ENCODE measurements at places on chromosomes 5 and 9.

GRCh38 chr5:116492016-116492623, 82.5 kb downstream of the SEMA6A start:
- DNase-seq = no peak

DNA sequence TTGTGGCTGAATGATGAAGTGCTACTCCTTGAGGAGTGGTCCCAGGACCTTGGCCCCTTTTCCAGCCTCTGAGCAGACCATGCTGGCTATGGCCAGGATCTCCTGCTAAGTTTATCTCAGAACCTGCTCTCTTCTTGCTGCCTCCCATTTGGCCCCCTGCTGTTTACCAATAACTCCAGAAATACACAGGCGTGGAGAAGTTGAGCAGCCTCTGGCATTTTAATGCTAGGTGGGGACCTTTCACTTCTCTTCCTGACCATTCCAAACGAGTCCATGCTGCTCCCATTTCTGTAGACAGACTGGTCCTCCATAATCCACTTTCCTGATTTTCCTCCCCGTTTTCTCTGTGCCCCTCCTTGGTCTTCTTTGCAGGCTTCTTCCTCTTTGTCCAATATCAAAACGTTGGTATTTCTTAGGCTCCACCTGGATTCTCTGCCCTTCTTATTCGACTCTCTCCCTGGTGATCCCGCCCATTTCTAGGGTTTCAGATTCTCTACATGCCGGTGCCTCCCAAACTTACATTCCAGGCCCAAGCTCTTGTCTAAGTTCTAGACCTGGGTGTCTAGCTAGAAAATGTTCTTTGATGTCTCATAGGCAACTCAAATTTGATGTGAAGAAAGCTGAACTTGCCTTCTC, 33.4 kb upstream of the TNFAIP8 start:
- DNase-seq = no peak

GRCh38 chr9:7935681-7936080, 136.1 kb upstream of the DMAC1 start:
- no peak for DNase-seq

- DNase-seq = no peak
Measured at GRCh38 chr5:34045996-34046395, 3.0 kb upstream of the C1QTNF3 start.

GRCh38 chr9:122116040-122116439, 22.9 kb upstream of the TTLL11 start:
- DNase-seq = no peak

DNA sequence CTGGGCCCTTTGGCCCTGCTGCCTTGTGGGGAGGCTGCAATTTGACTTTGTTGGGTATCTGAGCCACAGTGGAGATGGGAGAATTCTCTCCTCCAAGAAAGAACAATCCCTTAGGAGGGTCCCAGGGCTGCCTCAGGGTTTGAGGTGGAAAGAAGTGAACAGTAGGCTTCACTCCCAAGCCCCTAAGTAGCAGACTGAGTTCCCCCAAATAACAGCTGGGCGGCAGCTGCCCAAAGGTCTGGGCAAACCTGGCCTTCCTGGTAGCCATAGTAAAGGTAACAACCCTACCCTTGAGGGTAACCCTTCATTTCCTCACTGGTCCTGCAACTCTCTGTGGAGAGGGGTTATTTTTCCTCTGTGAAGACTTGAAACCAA, 746 bp downstream of the RGS3 start:
- no peak for DNase-seq

- DNase-seq = no peak
Measured at GRCh38 chr5:129082225-129083136, 12.1 kb upstream of the ISOC1 start.

DNA sequence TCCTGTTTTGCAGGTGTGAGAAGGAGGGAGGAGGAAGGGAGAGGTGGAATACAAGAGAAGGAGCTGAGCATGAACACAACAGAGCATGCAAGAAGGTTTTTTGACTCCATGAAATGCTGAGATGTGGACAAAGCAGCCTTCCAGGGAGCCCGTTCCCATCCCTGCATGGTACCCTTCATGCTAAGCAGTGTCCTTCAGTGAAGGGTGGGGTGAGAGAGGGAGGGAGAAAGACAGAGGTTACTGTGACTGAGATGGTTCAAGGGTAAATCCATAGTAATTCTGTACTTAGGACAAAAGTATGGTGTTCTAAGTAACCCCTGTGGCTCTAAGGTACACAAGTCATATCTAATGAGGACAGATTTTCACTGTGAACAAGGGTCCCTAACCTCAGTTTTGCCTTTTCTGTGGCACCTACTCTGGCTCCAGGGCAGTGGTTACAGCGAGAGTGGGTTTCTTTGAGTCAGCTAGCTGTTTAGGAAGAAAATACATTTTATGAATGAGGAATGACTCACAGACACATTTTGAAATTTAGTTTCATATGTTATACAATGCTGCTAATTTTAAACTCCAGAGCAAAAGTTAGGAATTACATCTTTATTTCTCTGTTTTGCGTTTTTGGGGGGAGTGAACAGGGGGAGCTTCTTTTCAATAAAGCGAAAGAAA, 184.9 kb upstream of the SLC12A2 start:
- no peak for DNase-seq

- DNase-seq = no peak
Measured at GRCh38 chr9:79885093-79885857, 313.5 kb downstream of the TLE4 start.

GRCh38 chr9:137588891-137589290, 1.4 kb downstream of the ZMYND19 start:
- DNase-seq = no peak

DNA sequence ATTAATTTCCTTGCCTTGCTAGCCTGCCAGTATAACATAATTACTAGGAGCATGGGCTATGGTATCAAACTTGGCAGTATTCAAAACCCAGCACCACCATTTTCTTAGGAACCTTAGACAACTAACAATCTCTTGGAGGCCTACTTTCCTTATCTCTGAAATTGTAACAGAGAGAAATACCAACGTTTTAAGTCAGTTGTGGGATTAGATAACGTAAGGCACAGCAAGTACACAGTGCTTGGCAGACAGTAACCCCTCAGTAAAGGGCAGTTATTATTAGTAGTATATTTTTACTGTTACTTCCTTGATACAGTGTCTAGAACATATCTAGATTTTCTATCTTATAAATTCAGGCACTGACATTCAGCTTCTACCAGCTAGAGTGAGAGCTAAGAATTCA, 309.6 kb downstream of the ACTL7B start:
- no peak for DNase-seq

GRCh38 chr5:114223866-114224265, 138.0 kb upstream of the KCNN2 start:
- no peak for DNase-seq

DNA sequence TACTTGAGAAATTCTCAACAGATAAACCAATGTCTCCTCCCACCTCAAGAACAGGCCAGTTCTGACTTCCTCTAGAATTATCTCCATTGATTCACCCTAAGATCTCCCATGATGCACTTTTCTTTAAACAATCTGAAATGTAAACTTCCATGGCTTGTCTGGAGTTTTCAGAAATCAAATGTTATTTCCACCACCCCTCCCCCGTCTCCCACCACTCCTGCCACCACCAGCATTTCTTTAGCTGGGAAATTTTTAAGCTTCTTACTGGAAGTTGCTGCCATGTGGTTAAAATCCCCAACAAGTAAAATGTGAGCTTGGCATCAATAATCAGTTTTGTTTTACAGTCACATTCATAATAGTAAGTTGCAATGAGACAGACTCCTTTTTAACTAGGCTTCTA, 32.8 kb upstream of the BASP1 start:
- no peak for DNase-seq

DNA sequence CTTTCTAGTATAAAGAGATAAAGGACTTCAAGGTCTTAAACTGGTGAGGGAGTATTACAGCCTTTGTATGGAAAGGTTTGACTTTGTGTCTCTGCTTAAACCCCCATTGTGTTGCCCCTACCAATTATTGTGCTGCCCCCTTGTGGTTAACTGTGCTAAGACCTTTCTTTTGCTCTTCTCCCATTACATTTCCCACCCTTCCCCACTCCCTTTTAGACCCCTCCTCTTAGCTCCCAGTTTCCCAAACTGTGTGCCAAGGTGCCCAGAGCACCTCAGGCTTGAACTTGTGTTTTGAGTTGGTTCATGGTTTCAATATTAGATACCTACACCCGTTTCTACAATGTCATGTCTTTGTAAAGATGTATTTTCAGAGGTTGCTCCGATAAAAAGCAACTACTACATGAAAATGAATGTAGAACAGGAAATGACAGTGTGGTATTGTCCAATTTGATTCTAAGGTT, 2.9 kb downstream of the JAK2 start:
- peak; percentile 54 for DNase-seq

DNA sequence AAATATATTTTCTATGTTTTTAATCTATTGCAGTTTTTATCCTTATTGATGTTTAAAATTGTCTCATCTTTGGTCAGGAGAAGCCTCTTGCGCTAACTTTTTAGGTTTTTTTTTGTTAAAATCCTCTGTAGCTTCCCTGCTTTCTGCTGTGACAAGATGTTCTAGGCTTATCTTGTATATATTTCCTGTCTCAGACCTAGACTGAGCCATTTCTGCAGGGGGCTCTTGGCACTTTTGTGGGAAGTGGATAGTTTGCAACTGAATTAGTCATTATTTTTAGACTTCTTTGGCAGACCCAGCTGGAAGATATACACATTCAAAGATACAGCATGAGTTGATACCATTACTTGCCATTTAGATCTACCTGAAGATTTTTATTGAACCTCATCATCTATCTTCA, 28.8 kb downstream of the TCERG1 start:
- DNase-seq = no peak

DNA sequence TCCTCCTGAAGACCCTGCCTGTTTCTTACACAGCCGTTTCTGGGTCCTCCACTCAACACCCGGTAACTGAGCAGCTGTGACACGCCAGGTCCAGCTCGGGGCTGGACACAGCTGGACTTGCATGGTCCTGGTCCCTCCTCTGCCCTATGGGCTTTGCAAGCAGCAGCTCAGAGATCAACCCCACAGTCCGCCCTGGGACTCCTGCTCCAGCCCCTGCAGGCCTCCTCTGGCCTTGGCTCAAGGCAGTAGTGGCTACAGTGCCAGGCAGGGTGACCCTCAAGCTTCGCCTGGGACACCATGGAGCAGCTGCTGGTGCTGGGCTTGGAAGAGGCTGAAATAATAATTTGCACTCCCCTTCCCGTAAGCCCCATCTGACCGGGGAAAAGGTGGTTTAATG, 66.1 kb upstream of the OLFM1 start:
- DNase-seq = no peak

DNA sequence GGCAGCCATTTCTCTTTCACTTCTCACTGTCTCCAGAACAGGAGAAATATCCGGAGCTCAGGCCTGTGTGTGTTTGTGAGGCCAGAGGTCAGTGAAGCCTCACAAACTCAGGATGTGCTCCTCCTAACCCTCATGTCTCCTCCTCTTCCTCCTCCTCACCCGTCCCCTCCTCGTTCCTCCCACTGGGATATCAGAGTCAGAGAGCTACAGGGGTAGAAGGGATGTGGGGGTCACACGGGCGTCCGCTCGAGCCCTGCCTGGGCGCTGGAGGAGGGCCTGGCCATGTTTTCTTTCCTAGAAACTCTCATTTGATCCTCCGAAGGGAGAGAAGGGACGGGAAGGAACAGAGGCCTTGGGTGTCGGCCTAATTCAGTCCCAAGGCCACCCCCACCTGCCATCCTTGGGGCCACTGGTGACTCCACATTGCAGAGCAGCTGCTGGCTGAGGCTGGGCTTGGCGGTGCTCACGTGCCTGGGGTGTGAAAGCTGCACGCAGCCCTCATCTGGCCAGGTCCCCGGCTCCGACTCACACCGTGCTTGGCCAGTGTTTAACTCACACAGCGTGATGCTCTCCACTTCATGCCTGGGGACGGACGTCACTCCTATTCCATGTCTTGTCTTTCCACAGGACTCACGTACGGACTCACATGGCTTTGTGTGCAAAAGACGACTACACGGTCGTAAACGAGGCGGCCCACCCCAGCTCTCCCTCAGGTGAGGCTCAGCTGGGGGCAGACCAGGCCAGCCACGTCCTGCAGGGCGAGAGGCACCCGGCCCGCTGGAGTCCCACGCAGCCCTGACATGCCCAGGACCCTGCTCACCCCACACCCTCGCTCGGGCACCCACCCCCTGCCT, 22.6 kb upstream of the SLC6A19 start:
- no peak for DNase-seq

GRCh38 chr9:114722937-114723620, 41.1 kb upstream of the TEX48 start:
- DNase-seq = no peak

DNA sequence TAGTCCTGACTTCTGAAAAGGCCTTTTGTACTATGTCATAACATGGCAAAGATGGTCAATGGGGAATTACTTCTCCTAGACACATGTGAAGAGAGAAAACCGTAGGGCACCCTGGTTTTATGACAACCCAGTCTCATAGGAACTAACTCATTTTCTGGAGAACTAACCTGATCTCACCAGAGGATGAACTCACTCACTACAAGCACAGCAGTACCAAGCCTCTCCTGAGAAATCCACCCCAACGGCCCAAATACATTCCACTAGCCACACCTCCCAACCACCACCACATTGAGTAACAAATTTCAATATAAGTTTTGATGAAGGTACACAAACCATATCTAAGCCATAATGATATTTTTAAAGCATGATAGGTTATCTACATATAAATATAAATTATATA, 909.3 kb upstream of the CDH10 start:
- DNase-seq = no peak

DNA sequence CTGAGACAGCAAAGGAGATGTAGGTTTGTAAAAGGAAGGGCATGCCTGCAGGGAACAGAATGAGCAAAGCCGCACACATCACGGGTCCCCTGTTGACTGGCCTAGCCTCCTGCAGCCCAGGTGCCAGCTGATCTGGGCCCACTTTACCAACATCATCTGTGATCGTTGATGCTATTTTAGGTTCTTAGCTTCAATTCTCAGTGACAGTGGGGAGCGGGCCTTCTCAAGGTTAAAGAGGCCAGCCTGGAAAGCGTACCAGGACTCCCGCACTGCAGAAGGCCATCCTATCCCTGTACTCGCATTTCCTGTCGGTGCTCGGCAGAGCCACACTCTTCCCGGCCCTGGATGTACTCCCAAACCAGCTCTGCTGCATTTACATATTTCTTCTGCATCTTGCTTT, 213.5 kb upstream of the IRX1 start:
- no peak for DNase-seq

DNA sequence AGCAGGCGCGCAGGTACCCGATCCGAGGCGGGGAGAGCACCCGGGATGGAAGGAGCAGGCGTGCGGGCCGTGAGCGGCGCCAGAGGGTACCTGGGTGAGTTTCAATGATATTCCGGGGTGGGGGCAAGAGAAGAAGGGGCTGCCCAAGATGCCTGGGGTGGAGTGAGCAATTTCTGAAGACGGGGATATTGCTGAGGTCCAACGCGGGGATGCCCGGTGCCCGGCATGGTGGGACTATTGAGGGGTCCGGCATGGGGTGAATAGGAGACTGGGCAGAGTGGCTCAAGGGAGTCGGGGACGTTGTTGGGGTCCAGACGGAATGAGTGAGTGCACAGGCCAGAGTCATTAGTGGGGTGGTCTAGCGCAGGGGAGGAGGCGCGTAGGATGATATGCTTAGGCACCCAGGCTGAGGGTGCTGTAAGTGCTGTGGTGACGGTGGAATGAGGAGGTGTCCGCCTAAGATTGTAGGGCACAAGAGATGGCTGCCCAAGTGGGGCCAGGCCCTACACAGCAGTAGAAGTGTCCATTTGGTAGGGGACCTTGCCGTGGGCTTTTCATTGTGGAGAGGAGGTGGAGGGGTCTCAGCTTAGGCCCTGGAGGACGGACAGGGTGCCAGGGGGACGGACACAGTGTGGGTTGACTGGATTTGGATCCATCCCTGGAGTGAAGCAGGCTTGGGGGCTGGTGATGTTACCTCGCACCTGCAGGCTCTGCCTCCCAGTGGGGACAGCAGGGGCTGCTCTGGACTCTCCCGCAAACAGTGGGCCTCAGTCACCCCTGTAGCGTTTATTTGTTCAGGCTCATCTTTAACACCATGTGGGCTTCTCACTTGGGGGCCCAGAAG, 719 bp downstream of the MIGA2 start:
- DNase-seq = no peak
